Stimulated activated CD8-positive, alpha-beta memory T cell treated with anti-CD3 and anti-CD28 coated beads, Interleukin-15, amount 100 ng/mL, for 4 hours (primary cell): ENCODE measurements at places on chromosomes 4 and X.

DNA sequence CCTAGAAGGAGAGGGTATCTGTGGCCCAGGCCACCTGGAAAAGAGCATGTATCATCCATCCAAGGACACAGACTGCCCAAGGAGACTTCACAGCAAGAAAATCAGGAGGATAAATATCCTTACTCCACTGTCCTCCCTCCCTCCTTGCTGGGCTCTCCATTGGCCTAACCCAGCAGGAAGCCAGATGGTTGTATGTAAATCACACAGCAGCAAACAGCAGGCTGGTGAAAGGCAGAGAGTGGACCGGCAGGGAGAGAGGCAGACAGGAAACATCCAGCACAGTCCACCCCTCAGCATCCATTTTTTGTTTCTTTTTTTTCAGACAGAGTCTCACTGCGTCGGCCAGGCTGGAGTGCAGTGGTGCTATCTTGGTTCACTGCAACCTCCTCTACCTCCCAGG is 17.5 kb downstream of the TXK start:
- no peak for DNase-seq

GRCh38 chr4:41573502-41574001 is 35.6 kb downstream of the LIMCH1 start:
- no peak for DNase-seq

GRCh38 chrX:79081895-79082512 is 62.5 kb upstream of the GPR174 start:
- no peak for DNase-seq

GRCh38 chr4:8201321-8201781 is 2.3 kb downstream of the SH3TC1 start:
- peak; percentile 24 for DNase-seq

- no peak for DNase-seq
Measured at GRCh38 chrX:9135901-9136510, 102.1 kb upstream of the FAM9B start.
